ENCODE measurements at places on chromosomes 12 and 14. TPM values are rescaled to one million over a fixed set of nuclear protein-coding genes. Genes with fewer than 3 reads are reported as not detected.

The KLRD1 gene
- 1,330 TPM for polyA plus RNA-seq

GRCh38 chr12:53768976-53769375, 17.2 kb upstream of the CISTR start:
- DNase-seq = no peak

DNA sequence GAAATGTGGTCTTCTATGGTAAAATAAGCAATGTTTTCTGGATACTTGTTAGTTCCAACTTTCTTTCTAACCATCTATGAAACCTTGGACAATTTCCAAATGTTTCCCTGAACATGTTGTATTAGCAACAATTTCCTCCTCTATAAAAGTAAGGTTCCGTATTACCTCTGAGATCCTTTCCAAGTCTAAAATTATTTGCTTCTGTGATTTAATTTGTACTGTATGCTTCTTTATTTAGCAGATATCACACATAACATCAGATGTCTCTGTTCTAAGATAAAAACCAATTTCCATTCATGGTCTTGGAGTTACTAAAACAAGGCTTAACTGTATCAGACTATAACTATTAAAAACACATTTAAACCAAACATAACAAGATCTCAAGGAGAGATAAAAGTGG, 177.2 kb downstream of the FOXA1 start:
- no peak for DNase-seq

GRCh38 chr12:70508178-70508577, 129.1 kb downstream of the PTPRB start:
- no peak for DNase-seq

DNA sequence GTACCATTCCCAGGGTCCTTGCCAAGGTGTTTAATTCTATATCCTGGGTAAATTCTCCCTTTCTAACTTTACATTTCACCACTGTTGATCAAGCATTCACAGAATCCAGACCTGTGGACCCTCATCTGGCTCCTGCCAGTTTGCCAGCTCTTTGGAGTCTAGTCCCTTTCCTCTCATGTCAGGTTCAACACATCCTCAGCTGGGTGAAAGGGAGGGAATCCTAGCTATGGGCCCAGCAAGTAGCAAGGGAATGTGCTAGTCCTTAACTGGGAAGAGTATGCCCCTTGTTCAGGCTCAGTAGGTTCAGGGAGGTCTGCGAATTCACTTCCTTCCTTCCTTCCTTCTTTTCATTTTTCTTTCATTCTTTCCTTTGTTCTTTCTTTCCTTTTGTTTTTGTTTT, 38.2 kb upstream of the HMGA2 start:
- no peak for DNase-seq

DNA sequence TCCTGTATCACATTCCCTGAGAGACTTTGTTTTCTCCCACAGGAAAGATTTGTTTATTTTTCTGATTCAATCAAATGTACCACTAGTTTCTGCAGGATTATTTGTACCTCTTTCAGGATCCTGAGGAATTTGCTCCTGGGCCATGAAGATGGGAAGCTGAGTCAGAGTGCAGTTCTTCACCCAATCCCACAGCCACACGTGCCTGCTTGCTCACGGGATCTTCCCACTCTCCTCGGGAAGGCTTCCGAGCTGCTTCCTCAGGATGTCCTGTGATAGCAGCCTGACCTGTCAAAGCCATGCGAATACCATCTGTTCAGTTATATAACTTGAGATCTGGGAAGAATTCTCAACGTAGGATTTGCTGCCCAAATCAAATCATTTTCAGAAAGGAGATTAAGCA, 41.8 kb upstream of the HIF1A start:
- DNase-seq = no peak

The BCAT1 gene
- 0.20 TPM for polyA plus RNA-seq

DNA sequence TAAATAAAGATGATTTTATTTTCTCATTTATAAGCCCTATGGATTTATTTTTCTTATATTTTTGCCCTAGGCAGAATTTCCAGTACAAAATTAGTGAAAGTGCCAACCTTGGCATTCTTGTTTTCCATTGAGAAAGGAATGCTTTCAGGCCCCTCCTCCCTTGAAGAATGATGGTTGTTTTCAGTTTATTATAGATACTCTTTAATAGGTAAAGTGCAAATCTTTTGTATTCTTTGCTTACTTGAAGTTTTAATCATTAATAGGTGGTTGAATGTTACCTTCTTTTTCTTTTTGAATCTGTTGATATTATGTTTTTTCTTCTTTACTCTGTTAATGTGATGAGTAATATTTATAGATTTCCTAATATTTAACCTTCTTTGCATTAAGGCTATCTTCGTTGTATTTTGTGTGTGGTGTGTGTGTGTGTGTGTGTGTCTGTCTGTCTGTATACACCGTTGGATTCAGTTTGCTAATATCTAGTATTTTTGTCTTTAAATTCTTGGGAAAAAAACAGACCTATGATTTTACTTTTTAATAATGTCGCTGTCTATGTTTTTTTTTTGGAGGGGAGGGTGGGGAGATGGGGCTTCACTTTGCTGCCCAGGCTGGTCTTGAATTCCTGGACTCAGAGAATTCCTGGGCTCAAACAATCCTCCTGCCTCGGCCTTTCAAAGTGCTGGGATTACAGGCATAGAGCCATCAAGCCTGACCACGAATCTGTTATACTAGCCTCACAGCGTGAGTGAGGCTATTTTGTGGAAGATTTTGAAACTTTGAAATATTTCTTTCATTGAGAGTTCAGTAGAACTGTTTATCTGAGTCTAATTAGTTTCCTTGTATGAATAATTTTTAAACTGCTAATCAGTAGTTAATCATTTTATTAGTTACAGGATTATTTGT, 13.5 kb downstream of the SRGAP1 start:
- no peak for DNase-seq

The CAPZA3 gene
- polyA plus RNA-seq = not detected

GRCh38 chr14:31993521-31993951, 83.6 kb upstream of the ARHGAP5 start:
- DNase-seq = no peak

- DNase-seq = peak; percentile 53
Measured at GRCh38 chr12:68189821-68190242, 30.3 kb upstream of the IFNG start.

DNA sequence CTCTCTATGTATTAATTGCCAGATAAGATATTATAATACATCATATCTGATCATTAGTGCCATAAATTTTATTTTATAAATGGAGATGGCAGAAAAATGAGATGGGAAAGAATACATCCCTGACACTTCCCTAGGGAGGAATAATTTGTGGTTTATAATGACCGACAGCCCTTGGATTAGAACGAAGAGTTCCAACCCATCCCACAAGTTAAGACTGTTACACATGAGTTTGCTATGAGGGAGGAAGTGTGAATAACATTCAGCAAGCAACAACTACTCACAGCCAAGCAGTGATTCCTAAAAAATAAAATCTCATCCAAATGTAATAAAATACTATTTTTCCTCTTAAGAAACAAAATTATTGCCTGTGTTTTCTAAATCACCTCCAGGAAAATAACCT, 299.0 kb downstream of the CCDC91 start:
- no peak for DNase-seq

DNA sequence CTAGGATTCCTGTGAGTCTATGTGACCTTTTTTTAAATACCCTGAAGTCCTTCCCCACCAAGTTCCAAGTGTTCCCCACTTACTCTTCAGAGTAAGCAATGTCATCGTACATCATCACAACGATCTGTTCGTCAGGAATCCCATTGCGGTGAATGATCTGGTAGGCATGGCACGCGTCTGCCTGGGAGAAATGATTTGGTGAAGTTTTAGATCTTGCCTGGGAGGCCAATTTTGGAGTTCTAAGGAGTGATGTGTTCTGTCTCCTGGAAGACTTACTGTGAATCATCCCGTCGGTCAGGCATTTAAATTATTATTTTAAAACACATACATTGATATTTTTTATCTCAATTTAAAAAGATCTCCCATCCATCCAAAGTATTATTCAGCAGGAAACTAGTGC, 29.8 kb downstream of the LGMN start:
- DNase-seq = no peak

The BBOF1 gene
- 1.6 TPM for polyA plus RNA-seq

- DNase-seq = no peak
Measured at GRCh38 chr12:46386877-46387629, 14.5 kb upstream of the SLC38A2 start.

- no peak for DNase-seq
Measured at GRCh38 chr12:12098691-12099015, 27.9 kb downstream of the BCL2L14 start.

- DNase-seq = no peak
Measured at GRCh38 chr12:72602581-72602980, 330.4 kb downstream of the TRHDE start.

- no peak for DNase-seq
Measured at GRCh38 chr14:62689733-62690132, 355.5 kb downstream of the KCNH5 start.

GRCh38 chr12:10363914-10364814, 25.7 kb downstream of the KLRK1 start:
- DNase-seq = peak; percentile 66

GRCh38 chr12:65924716-65925115, 100.4 kb downstream of the HMGA2 start:
- DNase-seq = no peak

- DNase-seq = no peak
Measured at GRCh38 chr12:88179436-88180014, 37.4 kb downstream of the TMTC3 start.

DNA sequence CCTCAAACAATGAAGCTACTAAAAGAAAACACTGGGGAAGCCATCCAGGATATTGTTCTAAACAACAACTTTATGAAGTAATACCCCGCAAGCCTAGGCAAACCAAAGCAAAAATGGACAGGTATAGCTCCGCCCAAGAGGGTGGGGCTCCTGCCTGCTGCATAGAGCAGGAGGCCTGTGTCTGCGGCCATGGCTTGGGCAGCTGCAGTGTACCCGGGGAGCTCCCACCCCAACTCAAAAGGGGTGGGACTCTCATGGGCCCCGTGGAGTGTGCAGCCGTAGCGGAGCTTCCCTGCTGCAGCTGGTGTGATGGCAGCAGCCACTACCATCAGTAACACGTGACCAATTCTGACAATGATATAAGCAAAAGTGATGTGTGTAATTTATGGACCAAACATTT, 264.2 kb upstream of the KITLG start:
- DNase-seq = no peak

GRCh38 chr12:121783766-121784165, 9.7 kb downstream of the RHOF start:
- DNase-seq = no peak

DNA sequence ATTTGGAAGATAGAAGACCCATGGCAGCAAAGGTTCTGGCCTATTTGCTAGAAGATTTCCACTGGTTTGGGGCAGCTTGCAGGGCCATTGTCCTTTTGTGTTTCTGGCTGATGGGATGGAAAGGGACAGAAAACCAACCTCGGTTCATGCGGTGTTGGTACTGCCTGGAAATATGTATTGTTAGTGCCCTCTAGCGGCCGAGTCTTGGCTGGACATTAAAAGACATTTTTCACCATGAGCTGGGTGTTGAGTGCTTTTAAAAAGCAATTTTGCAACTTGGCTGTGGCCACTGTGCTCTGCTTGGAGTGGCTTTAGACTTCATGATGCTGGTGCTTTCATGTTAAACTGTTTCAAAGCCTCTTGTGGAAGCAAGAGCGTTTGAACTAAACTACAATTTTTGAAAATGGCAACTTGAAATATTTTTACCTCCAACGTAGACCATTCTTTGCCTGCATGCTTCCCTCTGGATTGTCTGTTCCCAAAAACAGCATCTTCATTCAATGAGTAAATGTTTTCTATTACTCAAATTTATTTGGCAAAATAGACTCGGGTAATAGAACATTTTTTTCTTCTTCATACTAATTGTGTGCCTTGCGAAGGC, 102.7 kb upstream of the TBX5 start:
- peak; percentile 10 for DNase-seq

GRCh38 chr12:106343214-106343528, 14.4 kb upstream of the POLR3B start:
- no peak for DNase-seq

DNA sequence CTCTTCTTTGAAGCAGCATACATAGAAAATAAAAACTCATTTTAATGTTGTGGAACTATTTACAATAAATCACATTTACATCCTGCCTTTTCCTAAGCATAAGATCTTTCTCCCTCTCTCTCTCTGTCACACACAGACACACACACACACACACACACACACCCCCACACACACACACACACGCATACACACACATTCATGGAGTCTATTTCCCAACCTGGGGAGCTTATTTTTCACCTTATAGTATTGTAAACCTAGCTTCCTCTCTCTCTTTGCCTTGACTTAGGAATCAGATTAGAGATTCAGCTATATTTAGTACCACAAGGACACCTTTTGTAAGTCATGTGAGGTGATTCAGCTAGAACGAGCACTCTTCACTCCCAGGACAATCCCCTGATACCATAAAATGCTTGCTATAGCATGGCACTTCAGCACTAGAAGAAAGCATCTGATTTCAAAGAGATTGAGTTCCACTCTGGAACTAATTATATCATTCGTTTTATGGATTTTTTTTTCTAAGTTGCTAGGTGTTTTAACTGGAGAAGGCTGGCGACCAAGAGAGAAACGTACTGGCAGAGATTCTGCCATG, 23.6 kb downstream of the TMEM30B start:
- no peak for DNase-seq

GRCh38 chr12:94534278-94534677, 74.6 kb upstream of the CEP83 start:
- no peak for DNase-seq

The CCDC197 gene
- polyA plus RNA-seq = not detected

DNA sequence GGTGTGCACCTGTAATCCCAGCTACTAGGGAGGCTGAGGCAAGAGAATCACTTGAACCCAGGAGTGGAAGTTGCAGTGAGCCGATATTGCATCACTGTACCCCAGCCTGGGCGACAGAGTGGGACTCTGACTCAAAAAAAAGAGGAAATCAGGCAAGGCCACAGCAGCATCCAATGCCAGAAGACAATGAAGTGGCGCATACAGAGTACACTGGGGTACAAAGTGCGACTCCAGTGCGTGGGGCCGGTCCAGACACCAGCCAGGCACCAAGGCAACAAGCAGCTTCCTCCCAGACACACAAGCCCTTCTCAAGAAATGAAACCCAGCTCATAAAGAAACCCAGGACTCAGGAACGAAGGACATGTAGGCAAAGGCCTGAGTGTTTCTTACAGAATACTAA, 28.2 kb downstream of the TTC7B start:
- no peak for DNase-seq

DNA sequence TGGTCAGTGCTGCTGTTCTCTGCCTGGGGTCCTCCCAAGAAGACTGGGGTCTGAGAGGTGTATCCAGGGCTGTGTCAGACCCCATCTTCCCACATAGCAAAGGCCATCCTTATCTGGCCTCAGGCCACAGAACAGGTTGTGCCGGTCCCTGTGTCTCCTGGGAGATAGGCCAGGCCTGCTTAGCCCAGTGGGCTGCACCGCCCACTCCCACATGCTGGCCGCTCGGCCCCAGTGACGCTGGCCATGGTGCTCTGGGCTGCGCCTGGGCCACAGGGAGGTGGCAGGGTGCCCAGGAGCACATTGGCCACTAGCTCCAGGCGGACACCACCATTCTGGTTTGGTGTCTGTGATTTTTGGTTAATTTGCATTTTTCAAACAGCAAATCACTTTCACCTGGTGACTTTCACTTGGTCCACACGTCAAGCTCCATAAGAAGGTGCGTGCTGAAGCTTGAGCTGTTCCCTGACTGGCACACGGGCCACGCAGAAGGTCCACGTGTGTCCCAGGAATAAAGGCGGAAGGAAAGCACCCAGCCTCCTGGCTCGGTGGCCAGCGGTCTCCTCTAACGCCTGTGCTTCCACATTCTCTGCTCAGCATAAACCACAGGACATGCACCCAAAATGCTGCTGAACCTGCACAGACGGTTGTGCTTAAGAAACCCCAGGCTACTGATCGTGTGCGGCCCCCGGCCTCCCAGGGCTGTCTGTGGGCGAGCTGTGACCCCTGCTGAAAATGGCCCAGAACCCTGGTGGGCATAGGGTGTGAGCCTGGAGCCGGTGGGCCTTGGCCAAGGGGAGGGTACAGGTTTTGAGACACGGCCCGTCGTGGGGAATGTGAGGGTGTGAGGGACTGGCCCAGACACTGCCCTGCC, 4.6 kb downstream of the FBRSL1 start:
- no peak for DNase-seq

Measured in immature natural killer cell (primary cell).